ENCODE measurements at places on chromosomes 11 and 22.

DNA sequence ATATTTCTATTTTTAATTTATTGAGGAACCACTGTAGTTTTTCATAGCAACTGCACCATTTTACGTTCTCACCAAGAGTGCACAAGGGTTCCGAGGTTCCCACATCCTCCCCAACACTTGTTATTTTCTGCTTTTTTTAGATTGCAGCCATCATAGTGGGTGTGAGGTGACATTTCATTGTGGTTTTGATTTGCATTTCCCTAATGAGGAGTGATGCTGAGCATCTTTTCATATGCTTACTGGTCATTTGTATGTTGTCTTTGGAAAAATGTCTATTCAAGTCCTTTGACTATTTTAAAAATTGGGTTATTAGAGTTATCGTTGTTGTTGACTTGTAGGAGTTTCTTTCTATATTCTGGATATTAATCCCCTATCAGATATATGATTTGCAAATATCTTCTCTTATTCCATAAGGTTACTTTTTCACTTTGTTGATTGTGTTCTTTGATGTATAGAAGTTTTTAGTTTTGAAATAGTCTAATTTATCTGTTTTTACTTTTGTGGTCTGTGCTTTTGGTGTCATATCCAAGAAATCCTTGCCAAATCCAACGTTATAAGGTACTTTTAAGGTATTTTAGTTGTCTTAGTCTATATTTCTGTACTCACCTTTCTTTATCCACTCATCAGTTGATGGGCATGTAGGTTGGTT, 9.0 kb downstream of the NEAT1 start:
- DNase-seq = no peak

- DNase-seq = peak; percentile 87
These were observed 17.5 kb downstream of the RELT start for GRCh38 chr11:73393479-73394415.

DNA sequence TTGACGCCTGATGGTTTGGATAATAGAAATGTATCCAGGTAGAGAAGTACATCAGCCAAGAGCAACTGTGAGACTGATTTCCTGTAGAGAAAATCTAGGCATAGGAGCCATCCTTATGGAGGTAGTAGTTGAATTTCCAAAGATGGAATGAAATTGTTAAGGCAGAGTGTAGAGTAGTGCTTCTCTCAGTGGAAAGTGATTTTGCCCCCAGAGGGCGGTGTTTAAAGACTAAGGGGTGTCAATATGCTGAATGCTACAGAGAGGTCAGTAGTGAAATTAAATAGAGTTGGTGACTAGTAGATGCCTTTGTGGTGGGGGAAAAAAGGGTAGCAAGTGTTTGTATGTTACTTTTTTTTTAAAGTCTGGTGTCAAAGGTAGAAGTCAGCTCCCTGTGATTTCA, 54.5 kb downstream of the TRIM44 start:
- DNase-seq = no peak

- peak; percentile 62 for DNase-seq
These were observed 4.8 kb downstream of the SDF2L1 start for GRCh38 chr22:21646608-21647590.

GRCh38 chr11:19561011-19561410, 151.6 kb upstream of the NAV2 start:
- DNase-seq = no peak

GRCh38 chr22:27179161-27179560, 521.8 kb downstream of the MIAT start:
- no peak for DNase-seq

DNA sequence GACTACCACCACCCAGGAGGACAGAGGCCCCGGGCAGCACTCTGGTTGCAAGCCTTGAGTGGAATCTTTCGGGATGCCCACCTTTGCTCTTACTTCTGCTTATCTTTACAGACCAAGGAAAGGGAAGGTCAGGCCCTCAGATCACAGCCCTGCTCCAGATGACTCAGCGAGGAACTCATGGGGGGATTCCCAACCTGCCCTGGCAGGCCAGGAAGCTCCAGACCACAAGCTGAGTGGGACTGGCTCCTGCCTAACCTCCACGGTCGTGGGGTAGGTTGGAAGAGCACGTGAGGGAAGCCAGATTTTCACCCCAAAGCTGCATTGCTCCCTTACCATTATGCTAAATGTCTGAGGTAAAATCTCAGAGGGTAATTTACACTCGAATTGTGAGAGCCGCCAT, 11.8 kb downstream of the TBC1D10A start:
- no peak for DNase-seq

- DNase-seq = no peak
These were observed 216.2 kb downstream of the ARHGAP42 start for GRCh38 chr11:100903284-100903683.

GRCh38 chr11:62502030-62502730, 44.4 kb downstream of the AHNAK start:
- no peak for DNase-seq

DNA sequence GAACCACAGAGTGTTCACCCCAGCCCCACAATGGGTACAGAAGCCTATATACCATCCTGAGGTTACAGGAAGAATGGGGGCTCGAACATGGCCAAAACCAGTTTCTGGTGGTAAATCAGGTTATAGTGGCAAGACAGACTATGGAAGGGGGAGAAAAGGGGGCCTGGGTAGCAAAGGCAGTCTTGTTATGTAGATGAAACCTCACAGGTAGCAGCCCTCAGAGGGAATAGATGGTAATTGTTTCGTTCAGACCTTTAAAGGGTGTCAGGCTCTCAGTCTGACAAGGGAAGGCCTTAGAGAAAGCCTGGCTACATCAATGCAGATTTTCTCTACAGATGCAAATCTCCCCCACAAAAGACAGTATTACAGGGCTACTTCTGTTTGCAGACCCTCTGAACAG, 3.4 kb downstream of the CAPN1 start:
- no peak for DNase-seq

GRCh38 chr11:26905368-26905767, 88.5 kb upstream of the FIBIN start:
- DNase-seq = peak; percentile 2

DNA sequence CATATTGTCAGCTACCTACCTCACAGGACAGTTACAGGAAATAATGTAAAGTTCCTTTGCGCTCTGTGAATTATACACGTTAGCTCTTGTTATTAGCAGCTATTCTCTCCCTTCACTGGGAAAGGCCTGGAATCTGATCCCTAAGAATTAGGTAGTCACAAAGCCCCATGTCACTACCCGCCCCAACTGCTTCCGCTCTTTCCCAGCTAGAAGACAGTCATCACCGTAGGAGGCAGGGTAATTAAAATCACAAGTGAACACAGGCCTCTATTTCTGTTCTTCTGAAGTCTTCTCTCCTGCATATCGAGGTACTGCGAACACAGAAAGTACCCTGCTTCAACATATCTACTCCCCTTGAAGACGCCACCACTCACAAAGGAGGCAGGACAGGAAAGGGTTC, 12.6 kb upstream of the AHNAK start:
- DNase-seq = no peak

DNA sequence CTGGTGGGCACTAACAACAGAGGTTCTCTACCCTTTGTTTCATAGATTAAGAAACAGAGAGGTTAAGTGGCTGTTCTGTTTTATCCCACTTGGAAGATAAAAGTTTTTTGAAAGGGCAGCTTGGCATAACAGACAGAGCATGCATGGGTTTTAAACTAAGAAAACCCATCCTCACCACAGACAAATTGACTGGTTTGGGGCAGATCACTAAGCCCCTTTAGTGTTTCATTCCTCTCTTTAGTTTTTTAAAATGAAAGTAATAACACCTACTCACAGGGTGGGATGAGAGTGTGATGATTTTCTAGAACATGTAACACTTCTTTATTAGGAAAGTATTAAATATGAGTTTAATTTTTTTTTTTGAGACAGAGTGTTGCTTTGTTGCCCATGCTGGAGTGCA, 12.3 kb upstream of the RRAS2 start:
- no peak for DNase-seq

Data from H54 (cell line).